Retina (tissue), 1 donor: ENCODE measurements at places on chromosomes 7 and 10.
A peak's percentile ranks its signal among the peaks of the same experiment; 100 is the strongest.

- DNase-seq, result peak; percentile 82
These were observed 50.5 kb upstream of the COBL start for GRCh38 chr7:51366930-51367613.

GRCh38 chr10:130418731-130419130 is 282.5 kb downstream of the GLRX3 start:
- DNase-seq, result no peak

GRCh38 chr10:73136627-73137026 is 26.4 kb downstream of the NUDT13 start:
- DNase-seq, result no peak

- DNase-seq, result no peak
These were observed 15.6 kb downstream of the ZNF12 start for GRCh38 chr7:6691103-6691502.

- no peak for DNase-seq
These were observed 37.2 kb upstream of the GATA3 start for GRCh38 chr10:8017277-8017676.

GRCh38 chr7:40300146-40300670 is 165.4 kb downstream of the SUGCT start:
- DNase-seq, result no peak

- DNase-seq, result no peak
These were observed 1.5 kb upstream of the NOBOX start for GRCh38 chr7:144404946-144405345.

GRCh38 chr10:4635388-4635787 is 190.6 kb upstream of the AKR1E2 start:
- DNase-seq, result no peak

- DNase-seq, result peak; percentile 48
These were observed 49.2 kb upstream of the KCNMA1 start for GRCh38 chr10:77686650-77687417.

- no peak for DNase-seq
These were observed 3.2 kb downstream of the FRMD4A start for GRCh38 chr10:14327527-14327926.

- DNase-seq, result no peak
These were observed 743 bp downstream of the MKI67 start for GRCh38 chr10:128125416-128125943.

DNA sequence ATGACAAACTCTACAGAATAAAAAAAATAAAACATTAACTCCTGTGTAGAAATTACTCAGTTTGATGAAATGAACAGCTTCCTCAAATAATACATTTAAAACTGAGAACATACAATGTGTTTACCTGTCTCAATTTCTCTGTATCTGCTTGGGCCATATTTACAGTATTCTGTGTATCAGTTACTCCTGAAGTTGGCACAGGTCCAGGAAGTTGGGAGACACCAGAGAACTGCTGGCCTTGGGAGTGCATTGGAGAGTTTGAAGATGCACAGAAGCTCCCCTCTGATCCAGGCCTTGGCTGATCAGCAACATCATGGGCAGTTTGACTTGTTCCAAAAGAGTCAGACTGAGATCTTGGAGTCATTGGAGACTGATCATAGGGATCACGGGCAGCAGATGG is 155.1 kb downstream of the GALNT11 start:
- no peak for DNase-seq

DNA sequence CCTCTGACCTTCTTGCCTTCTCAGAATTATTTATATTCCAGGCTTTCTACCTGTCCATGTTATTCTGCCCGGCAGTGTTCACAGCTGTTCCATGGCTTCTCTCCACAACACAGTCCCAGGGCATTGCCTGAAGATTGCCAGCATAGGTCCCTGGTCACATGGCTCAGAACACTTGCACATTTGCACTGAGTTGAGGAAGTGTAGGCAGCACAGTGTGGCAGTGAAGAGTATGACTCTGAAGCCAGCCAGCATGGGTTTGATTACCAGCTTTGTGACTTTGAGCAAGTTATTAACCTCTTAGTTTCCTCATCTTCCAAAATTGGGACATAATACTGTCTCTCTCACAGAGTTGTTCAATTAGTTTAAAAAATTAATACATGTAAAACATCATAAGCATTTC is 73.2 kb upstream of the NEUROD6 start:
- no peak for DNase-seq

DNA sequence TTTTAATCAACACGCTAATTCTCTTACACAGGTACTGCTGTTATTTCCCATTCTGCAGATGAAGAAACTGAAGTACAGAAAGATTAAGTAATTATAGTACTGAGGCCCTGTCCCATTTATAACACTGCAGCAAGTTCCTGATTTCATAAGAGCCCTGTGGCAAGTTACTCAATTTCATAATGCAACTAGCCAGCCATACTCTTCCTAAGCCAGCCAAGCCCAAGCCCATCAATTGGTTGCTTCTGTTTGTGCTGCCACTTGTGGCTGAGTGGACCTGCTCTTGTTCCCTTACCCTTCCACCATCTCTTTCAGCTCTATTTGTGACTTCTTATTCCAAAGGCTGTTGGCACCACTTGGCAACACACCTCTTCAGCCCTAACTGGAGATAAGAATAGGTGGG is 19.7 kb upstream of the PRPF18 start:
- no peak for DNase-seq

DNA sequence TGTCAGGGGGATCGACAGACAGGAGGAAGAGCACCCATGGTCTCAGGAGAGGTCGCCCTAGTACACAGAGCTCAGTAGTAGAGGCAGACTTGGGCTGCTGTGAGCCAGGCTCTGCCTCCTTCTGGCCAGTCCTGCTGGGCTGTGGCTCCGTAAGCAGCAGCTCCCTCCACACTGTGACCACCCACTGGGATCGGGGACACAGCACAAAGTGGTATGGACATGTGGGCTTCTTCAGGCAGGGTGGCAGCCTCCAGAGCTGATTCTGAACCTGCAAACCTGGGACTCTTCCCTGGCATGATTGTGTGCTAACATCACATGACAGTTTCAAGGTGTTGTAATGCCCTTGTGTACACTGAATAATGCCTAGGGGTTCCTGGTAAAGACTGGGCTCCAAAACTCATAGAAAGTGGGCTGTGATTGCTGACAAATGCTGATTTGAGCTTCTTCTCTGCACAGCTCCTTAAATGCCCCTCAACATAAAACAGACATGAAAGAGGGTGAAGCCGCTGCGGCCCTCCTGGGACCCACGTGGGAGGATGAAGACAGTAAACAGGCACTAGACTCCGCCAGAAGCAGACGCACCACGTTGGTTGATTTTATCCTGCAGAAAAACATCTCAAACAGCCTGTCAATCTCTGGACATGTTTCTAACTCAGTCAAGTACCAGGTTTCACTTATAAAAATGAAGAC is 76.7 kb downstream of the GPR26 start:
- no peak for DNase-seq
